T1000 (cell line): ENCODE measurements at places on chromosomes 3 and 15.
A peak's percentile ranks its signal among the peaks of the same experiment; 100 is the strongest.

DNA sequence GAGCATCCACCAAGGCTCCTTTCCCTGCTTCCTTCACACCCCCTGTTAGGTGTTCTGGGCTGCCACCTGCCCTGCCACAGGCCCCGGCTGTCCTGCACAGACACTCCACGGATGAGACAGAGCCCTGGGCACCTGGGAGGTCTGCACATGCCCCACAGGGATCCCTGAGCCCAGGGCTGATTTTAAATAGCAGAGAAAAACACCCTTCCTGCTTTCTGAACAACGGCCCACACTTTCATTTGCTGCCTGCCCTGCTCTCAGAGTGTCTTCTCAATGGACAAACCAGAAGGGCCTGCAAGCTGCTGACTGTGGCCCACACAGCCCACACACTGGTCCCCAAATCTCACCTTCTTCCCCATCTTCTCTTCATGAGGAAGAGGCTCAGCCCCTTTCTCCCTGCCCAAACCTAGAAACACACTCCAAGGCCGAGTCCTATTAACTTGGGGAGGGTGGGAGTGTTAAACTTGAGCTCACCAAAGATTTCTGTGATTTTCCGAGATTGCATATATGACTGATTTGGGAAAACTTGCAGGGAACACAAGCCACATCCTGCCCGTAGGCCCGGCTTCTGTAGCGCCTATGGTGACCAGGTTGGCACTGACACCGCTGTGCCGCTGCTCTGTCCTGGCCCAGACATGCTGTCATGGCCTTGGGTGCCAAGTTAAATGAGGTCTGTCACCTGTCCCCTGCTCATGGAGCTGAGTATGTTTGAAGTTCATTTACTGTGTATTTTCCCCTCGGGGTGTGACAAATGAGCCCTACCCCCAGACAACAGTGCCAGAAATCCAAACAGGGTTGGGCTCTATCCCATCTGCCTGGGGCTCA lies 47.2 kb upstream of the KLF13 start:
- no peak for DNase-seq

DNA sequence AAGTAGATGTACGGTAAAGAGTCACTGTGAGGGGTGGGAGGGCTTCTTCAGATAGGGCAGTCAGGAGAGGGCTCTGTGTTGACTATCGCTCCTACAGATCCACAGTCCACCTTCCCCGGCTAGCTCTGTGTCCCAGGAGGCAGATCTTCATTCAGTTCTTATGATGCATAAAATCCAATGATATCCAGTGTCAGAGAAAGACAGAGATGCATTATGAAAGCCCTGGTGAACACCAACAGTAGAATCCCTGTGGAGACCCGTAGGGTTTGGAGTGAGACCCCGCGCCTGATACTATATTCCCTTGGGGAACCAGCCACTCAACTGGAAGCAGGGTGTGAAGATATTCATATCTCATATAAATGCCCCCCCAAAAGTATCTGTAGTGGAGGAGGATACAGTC lies 119.8 kb upstream of the SLCO3A1 start:
- DNase-seq: no peak

DNA sequence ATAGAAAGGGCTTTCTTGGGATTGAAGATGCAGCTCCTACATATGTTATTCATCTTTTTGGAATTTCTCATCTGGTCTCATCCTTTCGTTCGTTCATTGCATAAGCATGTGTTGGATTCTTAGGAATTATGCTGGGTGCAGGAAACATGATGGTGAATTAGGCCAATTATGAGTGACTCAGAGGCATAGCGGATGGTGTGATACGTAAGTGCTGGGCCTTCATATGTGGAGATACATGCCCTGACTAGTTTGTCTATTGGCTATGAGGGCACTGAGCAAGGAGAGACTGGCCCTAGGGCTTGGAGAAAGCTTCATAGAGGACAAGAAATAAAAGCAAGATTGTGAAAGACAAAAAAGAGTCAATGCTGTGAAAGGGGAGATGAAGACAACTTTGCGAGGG lies 235.1 kb downstream of the MYRIP start:
- DNase-seq: peak; percentile 20

DNA sequence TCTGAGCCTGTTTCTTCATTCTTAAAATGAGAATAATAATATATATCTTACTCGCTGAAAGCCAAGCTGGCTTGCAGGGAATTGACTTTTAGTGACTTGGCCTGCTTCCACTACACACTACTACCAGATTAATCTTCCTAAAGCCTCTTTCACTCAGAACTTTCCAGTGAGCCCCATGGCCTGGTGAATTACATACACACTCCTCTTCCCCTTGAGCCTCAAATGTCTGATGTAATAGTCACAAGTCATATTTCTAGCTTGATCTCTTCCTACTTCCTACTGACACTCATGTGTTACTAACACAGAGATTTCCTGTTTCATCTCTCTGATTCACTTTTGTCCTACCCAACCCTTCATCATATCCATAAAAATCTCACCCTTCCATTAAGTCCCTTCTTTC lies 82.7 kb upstream of the SOX2 start:
- DNase-seq: no peak

- no peak for DNase-seq
Measured at GRCh38 chr3:39108200-39108710, 775 bp downstream of the TTC21A start.

GRCh38 chr3:113214917-113215595 lies 3.7 kb downstream of the BOC start:
- no peak for DNase-seq

- no peak for DNase-seq
Measured at GRCh38 chr3:158519776-158520175, 51.2 kb upstream of the MLF1 start.

DNA sequence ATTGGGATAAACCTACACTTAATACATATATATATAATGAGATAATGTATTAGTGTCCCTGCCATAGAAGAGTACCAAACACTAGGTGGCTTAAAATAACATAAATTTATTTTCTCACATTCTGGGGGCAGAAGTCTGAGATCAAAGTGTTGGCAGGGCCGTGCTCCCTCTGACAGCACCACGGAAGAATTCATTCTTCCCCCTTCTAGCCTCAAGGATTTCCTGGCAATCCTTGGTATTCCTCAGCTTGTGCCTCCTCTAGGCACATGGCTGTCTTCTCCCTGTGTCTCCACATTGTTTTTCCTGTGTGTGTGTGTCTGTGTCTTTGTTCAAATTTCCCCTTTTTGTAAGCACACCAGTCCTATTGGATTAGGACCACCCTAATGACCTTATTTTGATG lies 115.2 kb upstream of the AGBL1 start:
- no peak for DNase-seq

GRCh38 chr3:5197022-5197421 lies 9.5 kb downstream of the EDEM1 start:
- DNase-seq: no peak

GRCh38 chr15:57537072-57537471 lies 54.6 kb upstream of the MYZAP start:
- peak; percentile 82 for DNase-seq

GRCh38 chr15:98860281-98861041 lies 147.1 kb downstream of the PGPEP1L start:
- no peak for DNase-seq

DNA sequence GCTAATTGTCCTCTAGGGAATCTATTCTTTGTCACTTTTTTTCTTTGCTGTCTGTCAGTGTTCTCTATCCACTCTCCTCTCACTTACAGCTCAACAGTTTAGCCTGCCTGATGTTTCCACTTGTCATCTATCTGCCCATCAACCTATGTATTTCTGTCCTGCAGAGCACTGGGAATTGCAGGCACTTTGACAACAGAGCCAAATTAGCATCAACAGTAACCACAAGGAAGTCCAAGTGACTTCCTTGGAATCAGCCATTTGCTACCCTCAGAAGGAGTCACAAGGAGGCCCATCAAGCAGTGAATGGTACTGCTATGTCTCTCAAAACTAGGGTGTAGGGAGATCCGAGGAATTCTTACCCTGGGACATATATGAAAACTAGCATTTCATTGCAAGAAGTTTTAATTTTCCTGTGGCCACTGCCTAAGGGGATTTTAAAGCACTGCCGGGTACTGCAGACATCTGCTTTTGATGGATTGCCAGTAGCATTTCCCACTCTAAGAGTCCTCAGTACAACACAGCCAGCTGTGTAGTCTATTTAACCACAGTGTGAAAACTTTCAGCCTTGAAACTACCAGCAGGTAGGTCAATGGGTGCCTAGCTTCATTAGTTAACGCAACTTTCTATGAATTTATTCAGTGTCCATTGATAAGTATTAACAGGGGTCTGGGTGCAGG lies 898.8 kb downstream of the NTRK3 start:
- DNase-seq: no peak

- DNase-seq: peak; percentile 21
Measured at GRCh38 chr3:72273615-72274014, 488.7 kb upstream of the PROK2 start.

DNA sequence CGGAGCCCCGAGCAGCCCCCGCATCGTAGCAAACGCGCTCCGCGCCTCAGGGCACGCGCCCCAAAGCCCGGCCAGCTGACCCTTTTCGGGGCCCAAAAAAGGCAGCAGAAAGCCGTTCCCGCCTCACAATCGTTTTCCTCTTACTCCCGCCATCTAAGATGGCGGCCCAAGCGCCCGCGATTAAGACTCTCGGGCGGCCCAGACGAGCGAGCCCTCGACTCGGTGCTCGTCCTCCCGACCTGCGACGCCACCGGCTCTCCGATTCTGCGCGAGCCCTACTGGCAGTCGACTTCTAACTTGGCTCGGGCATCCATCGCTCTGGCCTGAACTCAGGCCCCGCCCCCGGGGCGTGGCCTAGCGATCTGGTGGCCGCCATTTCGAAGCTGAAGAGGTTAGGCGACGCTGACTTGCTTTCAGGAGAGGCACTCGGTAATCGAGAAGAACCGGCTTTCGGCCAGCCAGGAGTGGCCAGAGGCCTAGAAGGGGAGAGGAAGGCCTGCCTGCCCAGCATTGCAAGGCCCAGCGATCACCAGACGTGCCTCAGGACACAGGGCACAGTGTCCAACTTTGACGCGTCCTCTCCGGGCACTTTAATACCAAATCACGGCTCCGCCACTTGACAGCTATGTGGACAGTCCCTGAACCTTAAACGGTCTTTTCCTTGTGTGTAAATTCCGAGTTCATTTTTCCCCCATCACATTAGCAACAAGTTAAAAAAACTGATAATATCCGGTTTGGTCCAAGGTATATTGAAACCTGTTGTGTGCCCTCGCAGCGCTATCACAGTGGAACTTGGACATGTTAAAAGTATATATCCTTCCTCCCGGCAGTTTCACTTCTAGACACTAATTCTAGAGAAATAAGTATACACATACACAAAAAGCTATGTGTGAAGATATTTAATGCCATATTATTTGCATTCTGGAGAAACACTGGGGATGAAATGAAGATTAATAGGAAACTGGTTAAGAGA lies at the start of gene RAF1:
Gene RAF1 (minus strand): TSS at position 182 of the 973 bp plus-strand sequence. CDS start 45,396 bp downstream, outside the sequence.
- peak; percentile 97 for DNase-seq

DNA sequence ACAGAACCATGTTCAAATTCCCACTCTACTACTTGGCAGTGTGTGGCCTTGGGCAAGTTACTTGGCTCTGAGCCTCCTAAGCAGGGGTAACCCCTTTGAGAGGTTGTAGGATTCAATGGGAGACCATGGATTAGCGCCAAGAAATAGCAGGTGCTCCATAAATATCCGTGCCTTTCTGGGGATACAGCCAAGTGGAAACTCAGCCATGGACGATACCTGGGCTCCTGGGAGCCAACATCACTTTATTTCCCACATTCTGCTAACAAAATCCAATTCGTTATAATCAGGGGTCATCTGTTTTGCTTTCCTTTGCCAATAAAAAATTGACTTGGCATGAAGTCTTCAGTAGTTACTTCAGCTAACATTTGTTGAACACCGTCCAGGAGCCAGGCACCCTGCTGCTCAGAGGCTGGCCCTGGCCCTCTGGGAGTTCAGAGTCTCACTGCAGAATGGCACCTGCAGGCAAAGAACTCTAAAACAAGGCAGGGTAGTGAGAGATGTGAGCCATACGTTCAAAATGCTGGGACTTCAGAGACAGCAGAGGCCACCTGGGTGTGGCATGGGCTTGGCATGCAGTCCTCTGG lies 42.3 kb downstream of the ZDHHC19 start:
- no peak for DNase-seq

GRCh38 chr3:188316723-188317070 lies 162.7 kb downstream of the LPP start:
- no peak for DNase-seq

DNA sequence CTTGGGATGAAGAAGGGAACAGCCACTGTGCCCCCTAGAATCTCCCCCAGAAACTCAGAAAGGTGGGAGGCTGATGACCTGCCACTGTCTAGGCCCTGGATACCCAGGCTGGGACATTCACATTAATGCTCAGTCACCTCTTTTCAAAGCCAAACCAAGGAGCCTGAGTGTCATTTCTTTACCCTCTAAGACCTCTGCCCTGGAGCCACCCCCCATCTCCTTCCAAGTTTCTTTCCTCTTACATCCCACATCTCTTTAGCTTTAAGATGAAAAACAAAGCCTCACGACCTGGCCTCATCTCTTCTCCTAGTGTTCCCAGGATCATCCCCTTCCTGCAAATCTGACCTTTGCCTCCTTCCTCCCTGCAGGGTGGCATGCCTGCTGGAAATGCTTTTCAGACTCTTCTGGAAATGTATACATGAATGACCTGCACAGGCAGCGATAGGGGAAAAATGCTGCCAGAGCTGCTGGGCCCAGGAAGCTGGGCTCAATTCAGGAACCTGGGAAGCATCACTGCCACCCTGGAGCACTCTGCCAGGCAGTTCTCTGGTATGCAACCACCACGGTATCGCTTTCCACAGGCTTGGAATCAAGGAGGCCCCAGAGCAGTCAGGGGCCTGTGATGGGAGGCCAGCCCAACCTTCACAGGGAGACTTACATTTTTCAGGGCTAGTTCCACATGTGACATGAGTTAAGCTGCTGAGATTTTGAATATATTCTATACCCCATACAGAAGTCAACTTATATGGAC lies 67.6 kb downstream of the DAPK2 start:
- no peak for DNase-seq

DNA sequence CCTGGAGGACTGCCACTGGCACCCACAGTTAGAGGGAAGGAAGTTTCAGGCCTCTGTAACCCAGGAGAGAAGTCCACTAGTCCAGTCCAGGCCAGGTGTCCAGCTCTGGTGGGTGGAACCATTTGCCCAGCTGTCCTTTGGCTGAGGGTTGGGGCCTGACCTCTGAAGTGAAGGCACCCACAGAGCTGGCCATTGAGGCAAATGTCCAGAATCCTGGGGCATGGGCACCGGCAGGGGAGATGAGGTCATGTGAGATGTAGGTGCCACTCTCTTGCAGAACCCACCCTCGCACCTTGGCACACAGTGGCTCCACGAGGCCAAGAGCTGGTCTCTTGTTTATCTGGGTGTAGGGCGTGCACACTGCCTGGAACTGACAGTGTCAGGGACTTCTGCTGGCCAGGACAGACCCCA lies 162.8 kb downstream of the SMAD6 start:
- DNase-seq: no peak

- DNase-seq: no peak
Measured at GRCh38 chr15:69820819-69821218, 276.9 kb downstream of the TLE3 start.
